ENCODE measurements at places on chromosomes 3 and 15.

GRCh38 chr15:97692301-97693015 is 268.0 kb upstream of the ARRDC4 start:
- DNase-seq: no peak

GRCh38 chr3:160870327-160870726 is 114.3 kb downstream of the PPM1L start:
- no peak for DNase-seq

GRCh38 chr3:117442566-117442965 is 733.0 kb downstream of the TUSC7 start:
- no peak for DNase-seq

DNA sequence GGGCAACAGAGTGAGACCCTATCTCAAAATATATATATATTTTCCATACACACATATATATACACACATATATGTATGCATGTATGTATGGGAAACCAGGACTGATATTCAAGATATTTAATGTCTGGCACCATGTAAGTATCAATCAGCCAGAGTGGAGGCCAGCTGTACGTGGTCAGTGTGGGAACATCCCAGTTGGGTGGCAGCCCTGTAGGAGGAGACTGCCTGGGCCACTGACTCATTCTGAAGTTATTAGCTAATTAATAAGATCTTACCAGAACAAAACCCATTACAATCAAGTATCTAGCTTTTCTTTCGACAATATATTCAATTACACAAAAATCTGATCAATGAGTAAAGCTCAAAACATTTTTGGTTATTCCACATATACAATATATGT is 85.1 kb upstream of the OCA2 start:
- DNase-seq: no peak

DNA sequence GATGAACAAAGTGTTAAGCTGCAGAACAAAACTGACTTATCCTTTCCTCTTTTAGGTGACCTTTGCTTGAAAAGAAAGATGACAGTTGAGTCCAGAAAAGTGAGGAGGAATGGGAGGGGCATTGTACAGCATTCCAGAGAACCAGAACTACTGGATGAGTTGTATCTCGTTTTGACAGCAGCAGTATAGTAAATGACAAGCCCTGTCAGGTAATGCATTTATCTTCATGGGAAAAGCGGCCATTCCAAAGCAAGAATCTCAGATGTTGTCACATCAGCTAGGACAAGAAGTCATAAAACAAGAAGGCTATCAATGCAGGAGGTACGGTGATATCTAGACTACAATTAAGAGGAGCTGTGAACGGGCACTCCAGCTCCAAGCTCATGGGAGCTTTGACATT is 421.5 kb downstream of the MAGI1 start:
- DNase-seq: no peak

DNA sequence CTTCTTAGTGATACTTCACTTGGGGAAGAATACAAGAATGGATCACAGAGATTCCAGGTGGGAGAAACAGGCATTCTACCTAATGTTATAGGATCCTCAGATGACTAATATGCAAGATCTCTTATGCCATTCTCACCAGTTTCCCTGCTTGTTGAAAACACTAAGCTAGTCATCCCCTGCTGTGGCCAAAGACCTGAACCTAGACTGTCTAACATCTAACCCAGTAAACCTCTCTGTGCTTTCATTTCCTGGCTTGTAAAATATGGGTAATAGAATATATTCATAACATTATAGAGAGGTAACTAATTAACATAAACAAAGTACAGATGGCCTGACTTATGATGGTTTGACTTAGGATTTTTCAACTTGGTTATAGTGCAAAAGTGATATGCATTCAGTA is 776.3 kb downstream of the TUSC7 start:
- no peak for DNase-seq

GRCh38 chr3:34678575-34678974 is 880.1 kb downstream of the PDCD6IP start:
- DNase-seq: no peak

GRCh38 chr3:85303156-85303555 is 344.4 kb downstream of the CADM2 start:
- DNase-seq: no peak

- DNase-seq: no peak
These were observed 6.5 kb downstream of the ZNF589 start for GRCh38 chr3:48247401-48247811.

DNA sequence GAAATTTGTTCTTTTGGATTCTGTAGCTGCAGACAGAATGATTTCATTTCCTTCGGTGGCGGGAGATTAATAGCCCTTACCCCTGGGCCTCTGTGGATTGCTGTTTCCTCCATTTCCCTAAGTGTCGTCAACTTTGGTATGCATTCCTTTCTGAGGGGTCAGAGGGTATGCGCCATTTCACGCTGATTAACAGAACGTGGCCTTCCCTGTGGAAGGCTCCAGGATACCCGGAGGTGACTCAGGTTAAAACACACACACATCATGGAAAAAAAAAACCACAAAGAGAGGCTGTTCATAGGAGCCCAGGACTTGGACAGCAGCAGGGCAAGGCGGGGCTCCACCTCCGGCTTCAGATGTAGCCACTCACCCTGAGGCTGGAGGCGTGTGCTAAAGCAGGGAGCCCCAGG is 51.9 kb downstream of the EPHB1 start:
- peak; percentile 86 for DNase-seq

GRCh38 chr3:189961522-189962161 is 159.1 kb downstream of the P3H2 start:
- DNase-seq: no peak

Data from GM04503 (cell line).